Iris pigment epithelial cell (primary cell): ENCODE measurements at places on chromosomes 12 and 14.

DNA sequence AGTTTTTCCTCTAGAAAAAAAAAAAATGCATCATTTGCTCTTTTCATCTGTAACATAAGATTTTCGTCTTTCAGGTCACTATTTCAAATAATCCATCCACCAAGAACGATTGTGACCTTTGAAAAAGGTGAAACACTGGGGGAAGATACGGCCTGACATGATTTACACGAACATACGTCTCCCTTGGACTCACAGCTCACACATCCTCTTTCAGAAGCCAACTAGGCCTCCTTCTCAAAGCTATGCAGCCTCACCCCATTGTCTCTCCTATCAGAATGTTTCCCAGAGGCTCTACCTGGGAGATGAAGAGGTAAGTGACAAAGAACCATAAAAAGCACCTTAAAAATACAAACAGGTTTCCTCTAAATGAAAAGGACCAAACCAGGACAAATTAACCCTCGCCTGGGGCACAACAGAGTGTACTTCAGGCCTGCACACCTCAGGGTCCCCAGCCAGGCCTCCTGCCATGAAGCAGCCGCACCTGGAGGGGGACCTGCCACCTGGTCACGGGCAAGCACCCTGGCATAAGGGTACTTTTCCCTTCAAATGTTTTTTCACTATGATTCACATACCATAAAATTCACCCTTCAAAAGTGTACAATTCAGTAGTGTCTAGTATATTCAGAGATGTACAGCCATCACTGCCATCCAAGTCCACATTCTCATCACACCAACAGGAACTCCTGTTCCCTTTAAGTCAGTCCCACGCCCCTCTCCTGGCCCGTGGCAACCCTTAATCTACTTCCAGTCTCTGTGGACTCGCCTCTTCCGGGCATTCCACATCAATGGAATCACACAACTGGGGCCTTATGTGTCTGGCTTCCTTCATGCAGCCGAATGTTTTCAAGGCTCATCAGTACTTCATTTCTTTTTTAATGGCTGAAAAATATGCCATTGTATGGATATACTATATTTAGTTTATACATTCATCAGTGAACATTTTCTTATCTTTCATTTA is 5.4 kb downstream of the SLC15A4 start:
- peak; percentile 78 for DNase-seq

GRCh38 chr12:92955997-92956663 is 27.0 kb upstream of the EEA1 start:
- peak; percentile 94 for DNase-seq

- DNase-seq = peak; percentile 32
These were observed 498 bp downstream of the GPR132 start for GRCh38 chr14:105064721-105065143.

DNA sequence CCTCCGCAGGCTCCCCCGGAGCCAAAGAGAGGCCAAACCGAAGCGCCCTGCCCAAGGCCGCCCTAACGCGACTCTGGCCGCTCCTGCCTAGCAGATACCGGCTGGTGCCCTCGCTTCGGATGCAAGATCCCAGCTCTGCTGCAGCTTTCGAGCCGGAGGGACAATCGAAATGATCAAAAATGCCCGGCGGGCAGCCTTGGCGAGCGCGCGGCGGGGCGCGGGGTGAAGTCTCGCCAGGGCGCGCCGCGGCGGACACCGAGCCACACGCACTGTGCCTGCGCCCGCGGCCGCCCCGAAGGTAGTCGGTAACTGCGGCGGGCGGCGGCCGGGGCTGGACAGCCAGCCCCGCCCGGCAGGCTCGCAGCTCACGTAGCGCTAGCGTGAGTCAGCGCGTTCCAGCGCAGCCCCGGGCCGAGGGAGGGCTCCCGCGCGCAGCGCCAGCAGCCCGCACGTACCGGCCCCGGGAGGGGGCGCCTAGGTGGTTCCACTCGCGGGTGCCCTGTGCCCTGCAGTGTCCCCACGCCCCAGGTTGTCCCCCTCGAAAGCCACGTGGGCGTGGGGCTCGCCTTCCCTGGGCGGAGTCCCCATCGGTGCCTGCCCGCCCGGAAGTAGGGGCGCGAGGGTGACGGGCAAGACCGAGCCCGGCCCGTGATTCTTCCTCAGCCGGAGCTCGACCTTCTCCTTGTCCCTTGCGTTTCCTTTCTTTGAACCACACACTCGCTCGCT is 109.2 kb upstream of the EGLN3 start:
- peak; percentile 67 for DNase-seq

- DNase-seq = no peak
These were observed 185.1 kb downstream of the ADGRD1 start for GRCh38 chr12:131138638-131139362.

GRCh38 chr12:66107451-66107915 is 23.1 kb downstream of the LLPH start:
- peak; percentile 92 for DNase-seq

GRCh38 chr14:68637106-68638021 is 155.5 kb downstream of the ZFP36L1 start:
- DNase-seq = peak; percentile 60

GRCh38 chr12:80498059-80498728 is 54.2 kb downstream of the PTPRQ start:
- DNase-seq = no peak

- peak; percentile 93 for DNase-seq
These were observed 45.0 kb downstream of the GIT2 start for GRCh38 chr12:109951136-109951535.

GRCh38 chr12:107287436-107288413 is 194.4 kb upstream of the CRY1 start:
- DNase-seq = no peak

DNA sequence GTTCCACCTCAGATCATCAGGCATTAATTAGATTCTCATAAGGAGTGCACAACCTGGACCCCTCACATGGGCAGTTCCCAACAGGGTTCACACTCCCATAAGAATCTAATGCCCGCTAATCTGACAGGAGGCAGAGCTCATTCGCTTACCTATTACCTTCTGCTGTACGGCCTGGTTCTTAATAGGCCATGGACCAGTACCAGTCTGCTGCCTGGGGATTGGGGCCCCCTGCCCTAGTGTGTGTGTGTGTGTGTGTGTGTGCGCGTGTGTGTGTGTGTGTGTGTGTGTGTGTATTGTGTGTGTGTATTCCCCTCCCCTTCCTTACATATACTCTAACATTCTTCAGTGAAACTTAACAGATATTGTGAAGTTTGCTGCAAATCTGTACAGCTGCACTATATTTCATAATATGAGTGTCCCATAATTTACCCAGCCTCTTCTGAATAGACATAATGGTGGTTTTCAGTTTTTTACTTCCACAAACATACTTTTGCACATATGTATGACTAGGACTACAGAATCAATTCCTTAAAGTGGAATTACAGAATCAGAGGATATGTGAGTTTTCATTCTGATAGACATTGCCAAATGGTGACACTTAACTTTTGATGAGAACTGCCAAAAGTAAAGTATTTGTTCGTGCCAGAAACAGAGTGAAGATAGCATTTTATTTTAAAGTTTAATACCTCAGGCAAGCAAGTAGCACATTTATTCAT is 205.2 kb upstream of the EEA1 start:
- no peak for DNase-seq

DNA sequence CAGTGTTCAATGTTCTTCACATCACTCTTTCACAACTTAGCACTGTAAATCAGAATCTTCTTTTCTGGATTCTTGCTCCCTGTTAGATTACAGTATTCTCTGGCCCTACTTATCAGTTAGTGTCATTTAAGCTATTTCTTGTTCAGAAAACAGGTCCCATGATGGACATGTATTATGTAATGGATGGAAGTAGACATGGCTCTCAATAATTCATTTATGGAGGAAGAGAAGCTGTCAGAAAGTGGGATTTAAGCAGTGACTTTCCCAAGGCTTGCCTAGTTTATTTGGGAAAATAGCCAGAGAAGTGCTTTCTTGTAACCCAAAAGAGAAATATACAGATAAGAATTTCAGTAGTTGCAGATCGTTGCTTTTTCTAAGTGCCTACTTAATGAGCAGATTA is 1.6 kb downstream of the ERC1 start:
- DNase-seq = no peak

DNA sequence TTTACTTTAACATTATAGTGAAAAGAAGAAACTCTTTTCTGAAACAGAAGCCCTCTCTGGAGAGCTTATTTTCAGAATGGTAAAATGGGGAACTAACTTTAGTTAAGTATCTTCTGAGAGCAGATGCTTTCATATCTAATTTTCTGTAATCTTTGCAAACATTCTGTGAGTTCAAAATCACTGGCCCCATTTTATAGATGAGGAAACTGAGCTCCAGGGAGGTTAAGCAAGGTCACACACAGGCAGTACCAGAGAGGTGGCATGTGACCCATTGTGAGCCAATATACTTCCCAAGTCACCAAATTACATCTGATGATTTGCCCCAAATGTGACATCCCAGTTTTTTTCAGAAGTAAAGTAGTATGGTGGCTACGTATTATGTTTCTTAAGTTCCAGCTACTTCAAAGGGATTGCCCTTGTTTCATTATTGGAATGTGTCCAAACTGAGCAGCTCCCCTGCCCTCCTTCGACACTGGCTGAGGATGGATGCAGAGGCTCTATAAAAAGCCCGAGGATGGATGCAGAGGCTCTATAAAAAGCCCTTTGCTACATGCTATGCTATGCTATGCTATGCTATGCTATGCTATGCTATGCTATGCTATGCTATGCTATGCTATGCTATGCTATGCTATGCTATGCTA is 36.2 kb upstream of the NUDT4 start:
- DNase-seq = no peak

GRCh38 chr14:56087671-56088471 is 30.3 kb upstream of the PELI2 start:
- no peak for DNase-seq

- DNase-seq = no peak
These were observed 157.2 kb upstream of the PRKD1 start for GRCh38 chr14:30084811-30085210.

DNA sequence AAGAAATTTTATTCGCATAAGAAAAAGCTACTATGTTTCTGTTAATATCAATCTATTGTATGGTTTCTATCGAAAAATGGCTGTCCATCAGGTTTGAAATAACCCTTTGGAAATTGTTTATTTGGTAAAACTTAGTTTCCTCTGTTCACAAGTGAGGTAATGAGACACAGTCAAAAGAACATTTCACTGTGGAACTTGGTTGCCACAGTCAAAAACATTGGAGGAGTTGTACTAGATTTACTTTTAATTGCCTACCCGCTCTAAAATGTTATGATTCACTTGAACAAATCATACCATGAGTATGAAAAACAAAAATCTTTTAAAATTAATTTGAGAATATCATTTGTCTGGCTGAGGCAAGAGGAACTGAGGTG is 46.5 kb downstream of the ITPR2 start:
- no peak for DNase-seq

DNA sequence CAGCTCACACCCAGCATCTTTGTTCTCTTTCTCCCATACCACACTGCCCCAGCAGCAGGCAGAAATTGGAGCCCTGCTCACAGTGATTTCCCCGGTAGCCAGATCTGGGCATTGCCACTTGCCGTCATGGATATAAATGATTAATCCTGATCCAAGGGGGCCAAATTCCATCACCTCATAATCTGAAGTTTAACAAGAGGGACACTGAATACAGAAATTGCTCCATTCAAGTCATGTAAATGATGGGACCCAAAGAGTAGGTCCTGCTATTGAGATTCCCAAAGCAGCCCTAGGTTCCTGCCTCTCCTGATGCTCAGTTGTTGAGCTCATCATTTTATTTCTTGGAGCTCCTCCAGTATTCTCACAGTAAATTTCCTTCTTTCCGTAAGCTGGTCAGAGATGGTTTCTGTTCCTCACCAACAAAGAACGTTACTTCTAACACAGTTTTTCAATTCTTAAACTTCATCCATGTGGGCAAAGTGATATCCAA is 11.7 kb downstream of the ITPR2 start:
- peak; percentile 46 for DNase-seq

DNA sequence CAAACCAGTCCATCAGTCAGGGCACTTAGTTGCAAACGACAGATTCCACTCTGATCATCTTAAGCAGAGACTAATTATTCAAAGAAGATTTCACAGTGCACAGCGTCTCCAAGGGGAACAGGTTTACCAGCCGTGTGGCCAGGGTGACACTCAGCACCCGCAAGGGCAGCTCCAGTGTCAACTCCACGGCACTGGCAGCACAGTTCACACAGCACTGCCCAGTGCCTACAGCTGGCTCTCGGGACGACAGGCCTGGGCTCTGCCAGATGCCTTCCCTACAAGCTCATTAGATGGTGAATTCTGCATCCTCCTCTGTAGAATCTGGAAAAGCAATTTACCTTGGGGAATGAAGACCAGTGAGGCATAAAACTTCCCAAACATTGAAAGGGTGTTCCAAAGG is 4.9 kb downstream of the OR10P1 start:
- no peak for DNase-seq
